ENCODE measurements at places on chromosomes 5 and 9.
A peak's percentile ranks its signal among the peaks of the same experiment; 100 is the strongest.

- no peak for DNase-seq
Observed at GRCh38 chr5:1685066-1685465, 114.6 kb downstream of the MRPL36 start.

GRCh38 chr5:169914766-169915165 is 65.5 kb downstream of the INSYN2B start:
- peak; percentile 34 for DNase-seq

DNA sequence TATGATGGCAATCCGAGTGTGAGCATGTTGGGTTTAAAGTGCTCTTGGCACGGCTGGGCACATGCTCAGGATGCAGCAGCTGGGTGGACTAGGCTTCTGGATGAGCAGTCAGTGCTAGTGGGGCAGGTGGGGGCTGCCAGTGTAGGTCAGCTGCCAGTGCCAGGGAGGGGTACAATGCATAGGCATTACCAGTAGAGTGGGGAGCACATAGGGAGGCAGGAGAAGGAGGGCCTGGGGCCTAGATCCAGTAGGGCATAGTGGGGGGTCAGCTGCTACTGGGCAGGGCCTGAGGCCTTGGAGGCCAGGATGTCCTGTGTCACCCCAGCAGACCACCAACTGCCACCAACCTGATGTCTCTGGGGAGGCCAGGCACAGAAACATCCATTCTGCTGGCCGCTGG is 24.2 kb downstream of the ACSL6 start:
- DNase-seq = no peak

DNA sequence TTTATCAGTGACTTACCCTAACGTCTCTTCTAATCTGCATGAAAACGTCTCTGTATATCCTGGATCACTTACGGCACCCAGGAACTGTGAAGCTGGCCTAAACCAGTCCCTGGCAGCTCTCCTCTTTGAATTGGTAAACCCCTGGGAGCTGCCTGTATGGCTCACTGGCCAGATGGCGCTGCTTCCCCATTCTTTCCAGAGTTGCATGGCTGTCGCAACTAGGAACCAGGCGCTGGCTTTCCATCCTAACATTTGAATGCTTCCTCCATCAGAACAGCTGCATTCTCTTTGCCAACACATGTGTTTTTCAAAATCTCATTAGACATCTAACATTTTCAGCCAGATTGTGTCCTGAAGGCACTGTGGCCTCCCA is 8.0 kb upstream of the PCA3 start:
- peak; percentile 15 for DNase-seq

DNA sequence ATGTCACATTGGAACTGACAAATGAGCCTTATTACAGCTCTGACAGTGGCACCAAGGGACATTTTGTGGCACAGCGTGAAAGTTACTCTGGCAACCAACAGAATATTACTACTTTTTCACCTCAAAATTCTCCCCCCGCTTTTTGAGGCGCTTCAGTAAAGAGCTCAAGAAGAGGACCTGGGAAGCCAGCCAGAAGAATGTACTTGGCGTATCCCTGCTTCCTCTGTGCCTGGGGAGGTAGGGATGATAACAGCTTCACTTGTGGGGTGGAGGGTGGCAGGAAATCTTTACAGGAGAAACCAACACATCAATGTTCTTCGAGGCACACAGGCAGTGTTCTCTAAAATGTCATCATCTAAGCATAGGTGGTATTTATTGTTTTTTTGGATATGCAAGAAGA is 624.1 kb downstream of the NR2F1-AS1 start:
- no peak for DNase-seq

- no peak for DNase-seq
Observed at GRCh38 chr9:33393581-33393980, 8.8 kb downstream of the AQP7 start.

DNA sequence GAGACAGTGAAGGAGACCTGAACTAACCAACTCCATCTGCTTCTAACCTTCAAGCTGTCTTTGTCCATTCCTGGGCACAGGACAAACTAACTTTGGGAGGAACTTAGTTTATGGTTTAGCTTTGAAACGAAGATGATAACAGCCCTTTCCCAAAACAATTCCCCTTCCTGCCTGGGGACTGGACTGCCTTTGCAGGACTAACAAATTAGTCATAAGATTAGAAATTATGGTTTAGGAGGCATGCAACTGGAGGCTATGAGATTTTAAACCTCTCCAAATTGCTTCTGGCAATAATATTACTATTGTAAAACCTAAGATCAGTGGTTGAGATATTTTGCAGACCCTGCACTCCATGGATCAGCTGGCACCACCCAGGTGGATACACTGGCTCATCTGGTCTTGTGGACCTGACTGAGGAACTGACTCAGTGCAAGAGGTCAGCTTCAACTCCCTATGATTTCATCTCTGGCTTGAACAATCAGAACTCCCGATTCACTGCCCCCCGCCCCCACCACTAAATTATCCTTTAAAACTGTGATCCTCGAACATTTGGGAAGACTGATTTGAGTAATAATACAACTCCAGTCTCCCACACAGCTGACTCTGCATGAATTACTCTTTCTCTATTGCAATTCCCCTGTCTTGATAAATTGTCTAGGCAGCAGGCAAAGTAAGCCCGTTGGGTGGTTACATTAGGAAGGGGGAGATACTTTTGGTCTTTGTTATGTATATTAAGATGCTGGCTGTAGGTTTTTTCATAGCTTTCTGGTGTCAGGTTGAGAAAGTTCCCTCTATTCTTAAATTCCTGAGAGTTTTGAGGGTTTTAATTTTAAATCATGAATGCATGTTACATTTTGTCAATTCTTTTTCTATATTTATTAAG is 213.3 kb downstream of the TSSK1B start:
- no peak for DNase-seq

GRCh38 chr5:148179234-148179824 is 11.0 kb downstream of the SPINK14 start:
- DNase-seq = peak; percentile 17

GRCh38 chr9:76720245-76720644 is 44.0 kb upstream of the PCA3 start:
- no peak for DNase-seq

DNA sequence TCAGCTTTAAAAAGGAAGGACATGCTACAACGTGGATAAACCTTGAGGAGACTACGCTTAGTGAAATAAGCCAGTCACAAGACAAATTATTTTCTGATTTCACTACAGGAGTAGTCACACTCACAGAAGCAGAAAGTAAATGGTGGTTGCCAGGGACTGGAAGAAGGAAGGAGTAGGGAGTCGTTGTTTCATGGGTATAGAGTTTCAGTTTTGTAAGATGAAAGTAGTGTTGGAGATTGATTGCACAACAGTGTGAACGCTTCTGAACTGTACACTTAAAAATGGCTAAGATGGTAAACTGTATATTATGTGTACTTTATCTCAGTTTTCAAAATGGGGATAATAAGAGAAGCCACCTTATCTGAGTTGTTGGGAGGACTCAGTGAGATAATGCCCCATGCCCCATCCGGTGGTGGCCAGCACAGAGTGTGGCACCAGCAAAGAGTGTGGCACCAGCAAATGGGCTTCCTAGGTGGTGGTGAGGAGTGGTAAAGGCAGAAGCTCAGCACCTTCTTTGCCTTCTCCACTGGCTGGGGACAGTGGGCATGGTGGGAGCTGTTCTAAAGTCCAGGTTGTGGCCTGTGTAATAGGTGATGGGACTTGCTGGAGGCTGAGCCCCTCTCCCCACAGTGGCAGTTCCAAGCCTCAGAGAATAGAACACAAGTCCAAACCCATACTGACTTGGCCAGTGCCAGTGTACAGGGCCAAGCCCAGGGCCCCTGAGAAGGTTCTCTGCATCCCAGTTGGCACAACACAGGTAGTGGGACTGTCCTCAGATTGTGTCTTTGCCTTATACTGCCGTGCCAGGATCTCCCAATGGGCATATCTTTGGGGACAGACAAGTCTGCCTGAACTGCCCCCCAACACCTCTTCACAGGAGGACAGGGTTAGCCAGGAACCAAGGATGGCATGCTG is 4.4 kb downstream of the SLC22A4 start:
- no peak for DNase-seq

DNA sequence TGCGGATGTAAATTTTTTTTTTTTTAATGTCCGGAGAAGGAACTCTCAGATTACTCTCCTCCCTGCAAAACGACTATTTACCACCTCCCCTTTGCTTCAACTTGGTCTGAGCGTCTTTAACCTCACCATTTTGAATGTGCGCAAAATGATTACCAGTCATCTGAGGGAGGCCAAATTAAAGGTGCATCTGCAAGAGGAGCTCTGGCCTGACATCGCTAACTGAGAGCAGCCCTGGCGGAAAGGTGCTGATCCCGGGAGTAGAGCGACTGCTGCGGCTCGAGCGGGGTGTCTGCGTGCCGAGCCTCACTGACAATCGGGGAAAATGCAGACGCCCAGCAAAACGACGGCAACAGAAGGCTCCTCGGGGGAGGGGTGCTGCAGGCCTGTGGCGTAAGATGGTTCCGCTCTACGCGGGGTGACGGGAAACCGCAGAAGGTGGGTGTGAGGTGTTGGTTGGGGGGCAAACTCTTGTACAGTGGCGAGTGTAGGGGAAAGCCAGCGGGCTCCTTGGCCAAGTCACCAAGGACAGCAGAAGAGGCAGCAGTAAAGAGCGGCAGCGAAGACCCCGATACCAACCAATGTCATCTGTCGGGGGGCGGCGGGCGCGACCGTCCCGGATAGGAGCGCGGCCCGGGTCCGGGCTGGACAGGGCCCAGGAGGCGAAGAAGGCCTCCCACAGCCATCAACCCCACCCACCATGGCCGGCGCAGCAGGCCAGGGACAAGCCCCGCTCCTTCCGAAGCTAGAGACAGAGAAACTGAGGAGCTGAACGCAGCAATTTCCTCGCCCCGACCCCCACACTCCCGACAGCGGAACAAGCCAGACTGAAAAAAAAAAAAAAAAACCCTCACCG is 557 bp downstream of the PJA2 start:
- DNase-seq = peak; percentile 42

- no peak for DNase-seq
Observed at GRCh38 chr5:81391-82021, 10.5 kb upstream of the PLEKHG4B start.

GRCh38 chr9:135370411-135371375 is 108.9 kb upstream of the PPP1R26 start:
- DNase-seq = no peak

GRCh38 chr5:172909931-172910502 is 49.2 kb upstream of the RPL26L1 start:
- no peak for DNase-seq

DNA sequence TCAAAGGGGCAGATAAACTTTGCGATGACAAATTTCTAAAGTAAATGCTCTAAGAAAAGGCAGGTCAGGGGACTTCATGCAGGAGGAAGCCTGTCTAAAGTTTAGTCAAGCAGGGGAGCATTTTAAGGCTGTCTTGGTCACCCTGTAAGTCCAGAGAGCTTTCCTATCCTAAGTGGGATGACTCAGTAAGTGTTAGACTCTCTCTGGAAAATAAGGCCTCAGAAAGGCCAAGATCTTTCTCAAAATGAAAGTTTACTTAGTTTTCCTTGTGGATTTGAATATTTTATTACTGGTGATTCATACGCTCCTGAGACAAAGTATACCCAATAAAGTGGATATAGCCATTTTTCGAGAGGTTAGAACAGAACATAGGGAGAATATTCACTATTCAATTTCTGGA is 806.9 kb upstream of the CDH9 start:
- no peak for DNase-seq

GRCh38 chr5:119470851-119471451 is 18.7 kb downstream of the HSD17B4 start:
- DNase-seq = peak; percentile 8

DNA sequence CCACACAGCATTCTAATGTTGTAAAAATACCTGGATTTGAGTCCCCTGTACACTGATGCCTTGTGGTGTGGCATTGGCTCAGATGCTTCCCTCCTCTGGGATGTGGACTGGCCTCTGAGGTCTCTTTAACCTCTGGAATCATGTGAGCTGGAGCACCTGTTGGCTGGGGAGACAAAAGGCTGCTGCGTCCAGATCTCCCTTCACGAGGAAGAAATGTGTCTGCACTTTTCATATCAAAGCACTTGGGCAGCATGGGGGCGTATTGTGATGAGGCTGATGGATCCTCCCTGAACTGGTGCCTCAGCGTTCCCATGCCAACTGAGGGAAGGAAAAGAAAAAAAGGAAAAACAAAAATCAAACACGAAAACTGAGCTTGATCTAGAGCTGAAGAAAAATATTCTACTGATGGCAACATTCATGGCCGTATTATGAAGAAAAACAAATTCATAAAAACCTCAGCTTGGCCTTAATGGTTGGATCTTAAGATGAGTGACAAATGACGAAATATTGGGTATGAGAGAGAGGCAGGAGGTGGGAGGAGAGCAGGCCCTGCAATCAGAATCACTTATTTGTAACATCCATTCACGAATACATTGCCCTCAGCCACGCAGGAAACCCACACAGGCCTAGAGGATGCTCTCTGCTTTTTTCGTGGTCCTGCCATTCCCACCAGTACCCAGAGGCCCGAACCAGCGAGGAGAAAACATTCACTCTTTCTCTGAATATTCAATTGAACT is 26.2 kb downstream of the GRIA1 start:
- DNase-seq = no peak

DNA sequence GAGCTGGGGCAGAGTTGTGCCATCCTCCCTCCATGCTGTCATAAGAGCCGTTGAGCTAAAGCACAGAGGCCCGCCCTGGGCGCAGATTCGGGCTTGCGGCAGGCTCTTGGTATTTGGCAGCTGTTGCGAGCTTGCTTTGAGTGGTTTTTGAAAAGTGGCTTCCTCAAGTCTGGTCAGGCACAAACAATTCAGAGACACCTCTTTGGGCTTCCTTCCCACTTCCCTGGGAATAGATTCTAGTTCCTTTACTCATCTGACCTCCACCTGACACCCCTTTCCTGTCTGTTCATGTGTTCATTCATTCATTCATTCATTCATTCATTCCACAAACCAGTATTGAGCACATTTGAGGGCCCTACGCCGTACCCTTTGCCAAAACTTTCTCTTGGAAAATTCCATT is 27.4 kb downstream of the NCS1 start:
- DNase-seq = no peak

GRCh38 chr9:113641100-113641885 is 177.8 kb downstream of the RGS3 start:
- DNase-seq = no peak

GRCh38 chr5:73272351-73272750 is 99.4 kb downstream of the TMEM174 start:
- DNase-seq = no peak

GRCh38 chr5:72386639-72387038 is 66.5 kb downstream of the PTCD2 start:
- no peak for DNase-seq

DNA sequence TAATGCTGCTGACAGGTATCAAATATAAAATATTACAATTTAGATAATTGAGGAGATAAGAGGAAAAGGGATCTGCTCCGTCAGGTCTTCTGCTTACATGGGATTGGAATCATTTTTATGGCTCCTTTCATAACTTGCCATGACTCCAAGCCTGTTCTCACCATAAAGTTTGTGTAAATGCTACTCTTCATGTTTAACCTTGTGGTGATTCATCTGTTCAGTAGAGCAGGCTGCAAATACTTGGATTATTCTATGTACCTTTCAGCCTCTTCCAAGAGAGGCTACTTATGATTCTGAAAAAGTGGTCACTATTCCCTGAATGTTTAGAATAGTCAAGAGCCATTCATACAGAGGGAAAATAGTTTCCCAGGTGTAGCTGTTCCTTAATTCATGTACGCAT is 66.9 kb downstream of the SLC44A1 start:
- no peak for DNase-seq

GRCh38 chr9:114264806-114265550 is 57.9 kb upstream of the ORM1 start:
- no peak for DNase-seq

- no peak for DNase-seq
Observed at GRCh38 chr5:87245451-87245850, 22.2 kb upstream of the RASA1 start.

- no peak for DNase-seq
Observed at GRCh38 chr5:136382791-136383190, 17.4 kb upstream of the TRPC7 start.

Data from GM04504 (cell line).